ENCODE measurements at places on chromosomes 3 and 15. TPM values are rescaled to one million over a fixed set of nuclear protein-coding genes. Genes with fewer than 3 reads are reported as not detected.

IL12A gene
- not detected for total RNA-seq

FOXB1 gene
- 0.06 TPM for total RNA-seq

SCAANT1 gene
- not detected for total RNA-seq

AGTR1 gene
- total RNA-seq, result not detected

PROK2 gene
- total RNA-seq, result 1.9 TPM

FAM43A gene
- total RNA-seq, result 69.2 TPM

HRG gene
- total RNA-seq, result not detected

AGBL1 gene
- not detected for total RNA-seq

DNA sequence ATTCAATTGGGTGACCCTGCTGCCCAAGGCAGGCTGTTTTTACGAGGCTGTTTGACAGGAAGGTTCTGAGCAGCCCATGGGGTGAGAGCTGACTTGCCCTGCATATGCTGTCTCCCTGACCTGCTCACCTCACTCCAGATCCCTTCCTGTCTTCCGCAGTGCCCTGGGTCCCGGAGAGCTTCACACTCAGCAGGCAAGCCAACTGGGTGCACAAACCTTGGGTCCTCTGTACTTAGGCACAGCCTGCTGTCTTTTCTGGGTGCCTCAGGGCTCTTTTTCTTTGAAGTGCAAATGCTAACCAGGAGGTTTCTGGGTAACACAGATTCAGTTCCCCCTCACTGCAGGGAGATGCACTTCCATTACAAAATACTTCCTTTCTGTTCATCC is 32.8 kb downstream of the ZXDC start:
- no peak for DNase-seq

- DNase-seq, result peak; percentile 67
Measured at GRCh38 chr15:25783607-25784540, 79.3 kb downstream of the ATP10A start.

- peak; percentile 70 for DNase-seq
Measured at GRCh38 chr15:75947092-75947491, 43.4 kb downstream of the FBXO22 start.

DNA sequence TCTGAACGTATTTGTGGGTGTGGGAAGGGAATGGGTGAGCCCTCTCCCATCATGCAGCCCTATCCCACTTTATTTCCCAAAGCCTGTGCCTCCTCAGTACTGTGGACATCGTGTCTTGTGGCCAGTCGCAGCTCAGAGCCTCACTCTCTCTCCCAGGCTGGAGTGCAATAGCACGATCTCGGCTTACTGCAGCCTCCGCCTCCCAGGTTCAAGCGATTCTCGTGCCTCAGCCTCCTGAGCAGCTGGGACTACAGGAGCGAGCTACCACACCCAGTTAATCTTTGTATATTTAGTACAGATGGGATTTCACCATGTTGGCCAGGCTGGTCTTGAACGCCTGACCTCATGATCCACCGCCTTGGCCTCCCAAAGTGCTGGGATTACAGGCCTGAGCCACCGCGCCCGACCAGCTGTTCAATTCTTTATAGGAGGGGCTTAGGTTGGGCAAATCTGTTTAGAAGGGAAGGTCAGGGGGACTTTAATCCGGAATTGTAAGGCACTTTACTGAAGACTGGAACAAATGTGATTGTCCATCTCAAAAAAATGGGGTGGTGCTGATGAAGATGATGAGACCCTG is 42.7 kb upstream of the BDH1 start:
- no peak for DNase-seq

DNA sequence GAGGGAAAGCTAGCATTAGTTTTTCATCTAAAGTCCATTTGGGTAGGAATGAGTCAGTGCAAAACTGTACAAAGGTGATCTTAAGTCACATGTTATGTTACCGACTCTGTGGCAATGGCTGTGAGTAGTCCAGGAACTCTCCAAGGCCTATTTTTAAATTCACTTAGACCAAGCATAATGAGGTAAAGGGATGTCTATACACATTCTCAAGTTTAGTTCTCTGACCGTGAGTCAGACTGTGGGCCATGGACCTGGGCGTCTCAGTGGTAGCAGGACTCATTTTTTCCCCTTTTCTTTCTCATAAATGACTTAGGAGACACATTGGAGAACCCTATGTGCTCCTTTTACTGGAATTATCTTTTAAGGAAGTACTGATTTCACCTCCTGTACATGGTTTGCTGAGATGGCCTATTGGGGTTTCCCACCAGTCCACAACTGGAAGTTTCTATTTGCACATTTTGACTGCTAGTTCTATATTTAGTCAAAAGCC is 488.7 kb upstream of the TPRG1 start:
- peak; percentile 80 for DNase-seq

- no peak for DNase-seq
Measured at GRCh38 chr3:46146548-46146947, 61.6 kb downstream of the CCR1 start.

DNA sequence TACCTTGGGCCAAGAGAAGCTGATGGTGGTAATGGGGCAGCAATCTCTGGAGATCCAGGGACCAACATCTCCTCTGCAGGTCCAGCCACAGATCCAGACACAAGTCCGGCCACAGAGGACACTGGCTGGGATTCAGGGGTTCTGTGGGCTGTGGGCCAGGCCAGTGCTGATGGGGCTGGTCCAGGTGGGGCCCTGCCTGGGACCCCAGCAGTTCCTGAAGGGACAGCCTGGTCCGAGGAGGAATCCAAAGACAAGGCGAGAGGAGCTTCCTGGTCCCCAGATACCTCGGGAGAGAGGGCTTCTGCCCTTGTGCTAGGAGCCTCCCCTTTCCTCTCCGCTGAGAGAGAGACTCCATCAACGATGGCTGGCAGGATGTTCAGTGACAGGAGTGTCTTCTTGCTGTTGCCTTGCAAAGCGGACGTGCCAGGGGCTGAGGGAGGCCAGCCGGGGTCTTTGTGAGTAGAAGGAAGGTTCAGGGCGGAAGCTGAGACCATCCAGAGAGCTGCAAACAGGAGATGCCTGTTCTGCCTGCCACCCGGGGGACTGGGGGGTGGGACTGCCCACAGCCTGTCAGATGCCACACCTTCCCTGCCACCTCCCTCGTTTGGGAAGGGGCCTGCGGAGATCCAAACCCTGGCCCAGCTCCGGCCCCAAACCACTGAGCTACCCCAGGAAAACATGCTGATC is 24.5 kb upstream of the GOLGA6C start:
- DNase-seq, result no peak

- DNase-seq, result no peak
Measured at GRCh38 chr3:149000206-149000745, 8.9 kb downstream of the GYG1 start.

DNA sequence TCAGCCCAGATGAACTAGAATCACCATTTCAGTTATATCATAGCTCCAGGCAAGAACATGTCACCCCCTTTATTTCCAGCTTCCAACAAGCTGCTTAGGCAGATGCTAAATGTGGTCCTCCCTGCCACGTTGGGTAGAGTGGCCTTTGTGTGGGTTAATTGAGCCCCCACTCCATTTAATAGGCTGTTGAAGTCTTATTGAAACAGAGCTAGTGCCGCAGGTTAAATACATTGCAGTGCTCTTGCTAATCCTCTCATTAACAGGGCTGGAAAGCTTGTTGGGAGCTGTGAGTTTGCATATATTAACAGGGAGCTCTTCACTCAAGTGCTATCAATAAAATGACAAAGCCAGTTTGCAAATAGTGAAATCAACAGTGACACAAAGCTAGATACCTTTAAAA is 248.4 kb upstream of the CMC1 start:
- DNase-seq, result no peak

DNA sequence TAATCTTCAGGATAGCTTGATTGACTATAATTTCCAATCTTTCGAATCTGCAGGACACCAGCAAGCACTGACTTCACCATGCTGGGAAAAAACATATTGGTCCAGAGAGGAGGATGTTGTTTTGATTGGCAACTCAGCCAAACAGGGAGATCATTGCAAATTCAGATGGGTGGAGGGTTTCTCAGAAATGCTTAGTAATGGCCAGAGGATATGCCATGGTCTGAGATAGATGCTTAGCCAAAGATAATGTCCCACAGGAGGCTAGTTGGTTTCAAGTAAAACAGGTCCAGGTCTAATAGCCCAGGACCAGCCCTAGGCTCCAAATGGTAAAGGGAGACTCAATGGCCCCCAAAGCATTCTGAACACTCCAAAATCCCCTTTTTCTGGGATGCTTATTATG is 46.7 kb upstream of the CCDC80 start:
- DNase-seq, result peak; percentile 25

- peak; percentile 18 for DNase-seq
Measured at GRCh38 chr3:113436809-113437208, 4.5 kb downstream of the CFAP44 start.

- DNase-seq, result no peak
Measured at GRCh38 chr15:41505776-41506175, 7.9 kb downstream of the LTK start.

DNA sequence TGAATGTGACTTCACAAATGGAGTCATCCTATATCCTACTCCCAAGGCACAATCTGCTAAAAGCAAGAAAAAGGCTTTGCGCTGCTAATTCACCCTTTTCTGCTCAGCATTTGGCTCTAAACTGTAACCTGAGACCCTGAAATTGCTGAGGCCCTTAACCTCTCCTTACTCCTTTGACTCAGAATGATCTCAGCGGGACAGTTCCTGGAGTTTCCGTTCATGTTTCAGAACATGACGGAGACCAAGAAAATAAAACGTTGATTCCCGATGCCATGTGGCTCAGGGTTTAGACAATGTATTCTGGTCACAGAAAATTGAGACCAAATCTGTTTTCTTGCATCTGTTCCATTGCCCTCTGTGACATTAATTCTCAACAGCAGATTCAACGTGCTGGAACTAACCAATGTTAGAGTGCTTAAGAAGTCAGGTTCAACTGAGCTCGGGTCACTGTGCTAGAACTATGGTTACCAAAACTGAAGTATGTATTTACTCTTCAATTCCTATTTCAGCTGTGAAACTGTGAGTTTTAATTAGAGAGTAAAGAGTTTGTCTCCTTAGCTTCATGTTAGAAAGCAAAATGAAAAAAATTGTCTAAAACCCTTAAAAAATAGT is 45.4 kb upstream of the TMC3 start:
- peak; percentile 83 for DNase-seq

DNA sequence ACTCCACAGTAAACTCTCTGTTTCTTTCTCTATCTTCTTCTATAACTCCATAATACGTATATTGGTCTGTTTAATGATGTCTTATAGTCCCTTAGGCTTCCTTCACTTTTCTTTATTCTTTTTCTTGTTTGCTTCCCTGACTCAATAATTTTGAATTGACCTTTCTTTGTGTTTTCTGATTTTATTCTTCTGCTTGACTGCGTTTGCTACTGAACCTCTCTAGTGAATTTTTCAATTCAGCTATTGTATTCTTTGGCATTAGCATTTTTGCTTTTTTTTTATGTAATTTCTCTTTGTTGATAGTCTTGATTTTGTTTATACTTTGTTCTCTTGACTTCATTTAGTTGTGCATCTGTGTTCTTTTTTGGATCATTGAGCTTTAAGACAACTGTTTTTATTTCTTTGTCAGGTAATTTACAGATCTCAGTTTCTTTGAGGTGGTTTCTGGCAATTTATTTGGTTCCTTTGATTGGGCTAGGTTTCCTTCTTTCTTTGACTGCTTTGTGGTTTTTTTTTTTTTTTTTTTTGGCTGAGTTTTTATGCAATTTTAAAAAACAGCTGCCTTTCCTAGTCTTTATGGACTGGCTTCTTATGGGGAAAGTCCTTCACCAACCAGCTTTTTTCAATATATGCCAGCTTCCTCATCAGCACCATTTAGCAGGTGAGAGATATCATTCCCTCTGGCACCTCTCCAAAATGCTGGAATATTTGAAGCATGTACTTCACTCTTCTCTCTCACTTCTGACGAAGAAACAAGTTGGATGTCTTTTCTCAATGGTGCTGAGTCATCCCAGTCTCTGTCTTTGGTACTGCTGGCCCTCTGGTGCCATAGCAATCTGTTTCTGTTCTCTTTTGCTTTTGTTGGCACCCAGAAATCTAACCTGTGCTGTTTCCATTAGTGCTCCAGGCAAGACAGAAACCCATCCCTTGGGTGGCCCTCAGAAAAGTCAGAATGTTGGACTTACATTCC is 17.6 kb downstream of the RSRC1 start:
- no peak for DNase-seq

DNA sequence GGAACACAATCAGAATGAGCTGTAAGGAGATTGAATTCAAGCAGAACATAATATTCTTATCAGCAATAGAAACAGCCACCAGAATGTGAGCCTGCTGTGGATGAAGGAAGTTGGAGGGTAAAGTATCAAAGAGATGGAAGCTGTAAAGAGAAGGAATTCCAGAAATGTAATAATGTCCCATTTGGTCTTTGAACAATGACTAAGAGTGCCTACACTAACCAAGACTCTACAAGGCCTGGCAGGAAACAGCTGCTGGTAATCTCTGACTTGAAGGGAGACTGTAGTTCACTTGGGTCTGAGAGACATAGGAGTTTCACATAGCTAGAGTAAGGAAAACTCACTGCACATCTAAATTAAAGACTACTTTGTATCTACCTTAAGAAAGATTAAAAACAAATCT is 1176.0 kb upstream of the ALCAM start:
- no peak for DNase-seq

- peak; percentile 25 for DNase-seq
Measured at GRCh38 chr3:16311960-16312451, 47.0 kb downstream of the OXNAD1 start.

DNA sequence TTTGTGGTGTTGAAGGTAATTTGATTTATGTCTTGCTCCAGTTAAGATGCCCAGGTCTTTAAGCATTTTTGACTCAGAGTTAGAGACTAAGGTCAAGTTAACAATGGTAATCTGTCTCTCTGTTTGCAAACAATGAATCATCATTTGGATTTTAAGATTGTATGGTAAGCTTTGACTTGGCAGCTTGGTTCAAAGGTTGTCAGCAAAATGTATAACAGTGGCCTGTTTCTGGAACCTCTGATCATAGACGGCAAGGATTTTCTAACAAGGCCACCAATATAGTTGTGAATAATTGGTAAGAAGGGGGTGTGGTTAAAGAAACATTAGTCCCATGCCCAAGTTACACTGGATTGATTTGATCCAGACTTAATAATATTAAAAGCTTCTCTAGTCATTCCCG is 775.2 kb upstream of the GOLIM4 start:
- peak; percentile 6 for DNase-seq

DNA sequence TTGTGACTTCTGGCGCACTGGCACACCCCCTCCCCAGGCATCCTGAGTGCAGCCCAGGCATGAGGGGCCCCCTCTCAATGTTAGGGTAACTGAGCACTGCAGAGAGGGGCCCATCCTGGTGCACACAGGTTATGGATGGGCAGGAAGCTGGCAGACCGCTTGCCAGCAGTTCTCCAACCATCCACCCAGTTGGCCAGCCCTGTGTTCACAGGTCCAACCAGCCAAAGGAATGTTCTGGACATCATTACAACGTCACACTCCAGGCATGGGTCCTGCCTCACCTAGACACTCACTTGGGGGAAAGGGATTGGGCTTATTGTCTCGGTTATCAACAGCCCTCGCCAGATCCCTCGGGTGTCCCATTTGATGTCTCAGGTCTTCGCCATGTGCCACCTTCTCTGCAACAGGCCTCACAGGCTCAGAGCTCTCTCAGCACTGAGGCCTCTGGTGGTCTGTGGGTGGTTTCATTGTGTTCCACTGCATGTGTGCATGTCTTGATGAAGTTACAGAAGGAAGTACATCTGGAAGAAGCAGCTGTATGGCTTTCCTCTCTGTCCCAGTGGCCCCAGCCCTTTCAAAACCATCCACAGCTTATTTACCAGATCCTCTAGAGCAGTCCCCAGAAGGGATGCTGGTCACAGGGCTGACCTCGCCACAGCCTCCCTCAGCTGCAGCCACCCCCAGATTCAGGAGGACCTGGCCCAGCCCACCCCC is 23.7 kb downstream of the ADCY5 start:
- DNase-seq, result no peak

- no peak for DNase-seq
Measured at GRCh38 chr3:50242381-50242770, 6.4 kb downstream of the GNAI2 start.

Data from Daoy (cell line).